CD4-positive, alpha-beta T cell (primary cell): ENCODE measurements at places on chromosomes 6 and 20.

DNA sequence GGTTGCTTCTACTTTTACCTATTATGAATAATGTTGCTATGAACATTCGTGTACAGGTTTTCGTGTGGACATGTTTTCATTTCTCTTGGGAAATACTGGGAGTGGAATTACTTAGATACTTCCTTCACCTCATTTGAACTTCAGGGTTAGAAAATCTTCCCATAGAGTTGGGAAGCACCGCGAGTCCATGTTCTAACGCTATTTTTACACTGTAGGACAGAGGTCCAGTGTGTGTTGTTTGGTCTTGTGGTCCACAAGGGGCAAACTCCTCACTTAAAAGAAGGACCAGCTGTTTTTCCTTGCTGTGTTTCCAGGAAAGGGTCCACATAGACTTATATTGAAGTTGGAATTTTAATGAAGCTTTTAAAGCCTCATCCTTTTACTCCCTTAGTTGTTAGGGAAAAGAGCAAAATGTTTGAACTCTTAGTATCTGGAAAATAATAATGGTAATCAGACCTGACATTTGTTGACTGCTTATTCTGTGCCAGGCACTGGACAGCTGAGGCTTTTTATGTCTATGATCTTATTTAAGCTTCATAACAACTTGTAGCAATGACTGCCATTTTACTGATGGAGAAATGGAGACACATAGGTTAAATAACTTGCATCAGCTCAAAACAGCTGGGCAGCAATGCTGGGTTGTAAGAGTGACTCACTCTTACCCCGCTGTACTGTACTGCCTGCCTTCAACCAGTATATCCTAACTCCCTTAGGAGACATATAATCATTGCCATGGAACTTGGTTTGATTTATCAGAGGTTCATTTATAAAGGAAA lies 52.0 kb downstream of the CDC5L start:
- no peak for DNase-seq

DNA sequence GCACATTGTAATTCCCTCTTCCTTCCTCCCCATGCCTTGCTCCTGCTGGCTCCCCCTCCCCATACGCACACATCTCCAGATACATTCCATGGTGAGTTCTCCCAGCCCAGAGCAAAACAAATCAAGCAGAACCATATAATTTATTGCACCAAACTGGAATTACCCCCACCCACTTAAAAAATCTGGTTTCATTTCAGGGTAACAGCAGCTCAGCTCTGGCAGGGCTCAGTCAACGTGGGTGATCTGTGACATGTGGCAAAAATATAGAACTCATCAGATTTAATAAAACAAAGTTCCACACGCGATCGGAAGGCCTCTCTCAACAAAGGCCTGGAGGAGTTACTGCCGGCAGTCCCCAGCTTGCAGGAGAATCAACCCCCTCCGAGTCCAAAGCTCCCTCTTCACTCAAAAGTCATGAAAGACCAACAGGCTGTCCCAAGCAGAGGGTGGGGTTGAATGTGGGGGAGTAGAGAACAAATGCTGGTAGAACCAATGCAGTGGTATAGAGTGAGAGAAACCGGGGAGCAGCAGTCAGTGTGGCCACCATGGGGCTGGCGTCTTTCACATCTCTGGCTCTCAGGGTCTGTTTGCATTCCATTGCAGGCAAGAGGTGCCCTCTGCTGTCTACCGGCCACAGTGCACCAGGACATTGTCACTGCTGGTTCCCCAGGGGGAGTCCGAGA lies 323.3 kb upstream of the NT5E start:
- DNase-seq, result no peak

- peak; percentile 70 for DNase-seq
These were observed 630 bp downstream of the LIME1 start for GRCh38 chr20:63736893-63737694.

DNA sequence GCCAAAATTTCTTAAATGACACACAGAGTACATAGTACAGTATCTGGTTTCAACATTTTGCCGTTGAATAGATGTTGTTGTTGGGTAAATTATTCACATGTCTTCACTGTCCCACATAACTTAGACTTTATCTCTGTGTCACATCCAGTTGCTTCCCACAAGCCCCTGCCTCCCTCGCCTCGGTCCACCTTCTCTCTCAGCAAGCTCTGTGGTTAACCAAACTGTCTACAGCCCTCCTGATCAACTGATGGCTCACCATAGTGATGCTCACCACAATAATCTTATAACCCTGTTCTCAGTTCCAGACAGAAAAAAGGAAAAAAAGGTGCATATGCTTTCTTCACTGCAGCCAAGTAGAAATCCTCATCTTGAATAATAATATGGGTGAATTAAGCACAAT lies 23.0 kb downstream of the IL17F start:
- DNase-seq, result no peak

GRCh38 chr6:36340618-36341454 lies 4.1 kb upstream of the BNIP5 start:
- peak; percentile 62 for DNase-seq

GRCh38 chr6:20644667-20645370 lies 110.6 kb downstream of the CDKAL1 start:
- DNase-seq, result no peak

- DNase-seq, result no peak
These were observed 235.0 kb downstream of the CDC5L start for GRCh38 chr6:44622555-44622954.

- no peak for DNase-seq
These were observed 154.1 kb upstream of the MYLIP start for GRCh38 chr6:15974817-15975216.

- no peak for DNase-seq
These were observed 247.9 kb downstream of the CDH4 start for GRCh38 chr20:61499859-61500554.

GRCh38 chr6:73024598-73024997 lies 200.7 kb downstream of the KHDC1L start:
- DNase-seq, result no peak

DNA sequence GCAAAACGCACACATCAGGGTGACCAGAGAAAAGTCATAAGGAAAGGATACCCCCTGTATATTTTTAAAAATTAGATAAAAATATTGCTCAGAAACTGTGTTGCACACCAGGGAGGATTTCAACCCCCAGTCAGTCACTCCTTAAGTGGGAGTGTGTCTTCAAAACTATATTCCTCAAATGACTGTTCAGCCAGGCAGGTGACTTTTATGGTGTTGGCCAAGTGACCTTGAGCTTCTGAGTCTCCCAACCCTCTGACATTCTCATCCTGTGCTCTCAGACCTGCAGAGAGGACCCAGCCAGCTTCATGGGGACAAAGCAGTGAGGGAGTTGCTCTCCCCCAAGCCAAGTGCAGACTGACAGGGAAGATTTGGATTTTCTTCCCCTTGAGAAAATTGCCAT lies 311.9 kb upstream of the JARID2 start:
- DNase-seq, result no peak

- DNase-seq, result no peak
These were observed 8.7 kb downstream of the NUDT3 start for GRCh38 chr6:34383656-34384320.

GRCh38 chr20:40291493-40292135 lies 397.4 kb downstream of the MAFB start:
- DNase-seq, result no peak

DNA sequence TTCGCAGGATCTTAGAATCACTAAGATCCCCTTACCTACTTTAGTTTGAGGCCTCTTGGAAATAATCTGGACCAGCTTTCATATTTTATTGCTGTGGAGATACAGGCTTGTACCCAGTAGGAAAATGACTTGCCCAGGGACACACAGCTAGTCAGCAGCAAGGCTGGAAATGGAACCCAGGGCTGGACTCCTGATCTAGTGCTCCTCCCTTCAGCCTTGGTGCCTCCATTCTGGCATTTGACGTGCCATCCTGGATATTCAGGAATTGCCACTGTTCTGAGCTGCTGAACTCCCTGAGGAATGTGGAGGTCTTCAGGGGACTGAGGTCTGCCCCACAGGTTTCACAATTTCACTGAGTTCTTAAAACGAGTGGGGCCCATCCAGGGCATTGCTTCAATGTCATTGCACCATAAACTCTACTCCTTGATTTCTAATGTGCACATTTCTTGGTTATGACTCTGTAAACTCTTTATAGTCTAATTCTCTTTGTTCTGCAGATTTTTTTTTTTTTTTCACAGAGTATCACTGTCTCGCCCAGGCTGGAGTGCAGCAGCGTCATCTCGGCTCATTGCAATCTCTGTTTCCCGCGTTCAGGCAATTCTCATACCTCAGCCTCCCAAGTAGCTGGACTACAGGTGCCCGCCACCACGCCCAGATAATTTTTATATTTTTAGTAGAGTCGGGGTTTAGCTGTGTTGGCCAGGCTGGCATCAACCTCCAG lies 26.7 kb upstream of the CDKN1A start:
- DNase-seq, result no peak

DNA sequence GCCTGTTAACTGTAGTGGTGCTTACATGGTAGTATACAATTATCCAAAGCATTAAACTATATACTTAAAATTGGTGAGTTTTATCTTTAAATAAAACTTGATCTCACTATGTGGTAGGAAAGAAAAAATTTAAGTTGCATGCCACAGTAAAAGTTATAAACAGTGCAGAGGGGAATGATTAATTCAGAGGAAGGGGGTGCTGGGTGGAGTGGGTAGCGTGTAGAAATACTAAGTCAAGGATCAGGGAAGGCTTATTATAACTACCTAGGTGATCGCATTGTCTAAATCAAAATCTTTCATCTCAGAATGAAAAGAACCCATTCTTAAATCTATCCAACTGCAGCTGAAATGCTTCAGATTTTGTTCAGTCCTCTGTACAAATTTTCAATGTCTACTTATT lies 428.3 kb downstream of the ADGRB3 start:
- no peak for DNase-seq

DNA sequence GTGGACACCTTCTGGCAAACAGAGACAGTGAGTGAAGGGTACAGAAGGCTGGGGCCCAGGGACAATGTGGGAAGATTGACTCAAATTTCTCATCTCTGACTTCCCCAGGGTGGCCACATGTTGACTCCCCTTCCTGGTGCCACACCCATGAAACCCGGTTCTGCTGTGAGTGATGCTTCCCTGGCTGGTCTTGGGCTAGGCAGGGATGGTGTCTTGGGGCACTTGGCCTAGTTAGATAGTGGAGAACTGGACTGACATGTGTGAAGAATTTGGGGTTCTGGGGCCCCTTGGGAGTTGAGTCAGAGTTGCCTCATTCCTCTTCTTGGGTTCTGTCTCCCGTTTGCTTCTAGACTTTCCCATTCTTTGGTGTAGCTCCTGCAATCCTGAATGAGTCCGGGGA lies 34.2 kb downstream of the GSS start:
- DNase-seq, result no peak

- DNase-seq, result no peak
These were observed 347.1 kb downstream of the GRIK2 start for GRCh38 chr6:101740631-101741030.

DNA sequence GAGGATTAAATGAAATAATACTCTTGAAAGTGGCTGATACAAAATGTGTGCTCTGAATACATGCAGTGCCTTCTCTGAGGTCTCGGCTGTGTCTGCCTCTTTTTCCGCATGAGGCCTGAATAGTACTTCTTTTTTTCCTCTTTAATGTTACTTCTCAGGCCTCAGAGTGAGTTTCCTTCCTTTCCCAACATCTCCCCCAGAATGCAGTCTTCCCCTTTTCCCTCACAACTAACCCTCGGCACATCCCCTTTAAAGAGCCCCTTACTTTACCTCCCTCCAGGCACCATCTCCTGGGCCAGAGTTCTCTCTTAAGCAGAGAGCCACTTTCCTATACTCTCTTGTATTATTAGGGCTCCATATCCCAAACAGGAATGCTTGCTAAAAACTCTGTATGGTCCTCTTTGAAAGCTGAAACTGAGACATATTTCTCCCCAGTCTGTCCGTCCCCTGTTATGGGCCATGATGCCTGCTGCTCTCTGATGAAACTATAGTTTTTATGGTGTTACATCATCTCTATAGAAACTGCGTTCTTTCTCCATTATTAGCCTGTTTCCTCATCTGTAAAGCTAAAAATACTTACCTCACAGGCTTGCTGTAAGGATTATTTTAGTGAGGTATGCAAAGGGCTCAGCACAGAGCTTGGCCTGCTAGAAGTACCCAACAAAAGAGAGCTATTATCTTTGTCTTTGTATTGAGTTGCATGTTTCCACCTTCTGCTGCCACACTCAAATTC lies 2.3 kb downstream of the PLAGL2 start:
- no peak for DNase-seq

DNA sequence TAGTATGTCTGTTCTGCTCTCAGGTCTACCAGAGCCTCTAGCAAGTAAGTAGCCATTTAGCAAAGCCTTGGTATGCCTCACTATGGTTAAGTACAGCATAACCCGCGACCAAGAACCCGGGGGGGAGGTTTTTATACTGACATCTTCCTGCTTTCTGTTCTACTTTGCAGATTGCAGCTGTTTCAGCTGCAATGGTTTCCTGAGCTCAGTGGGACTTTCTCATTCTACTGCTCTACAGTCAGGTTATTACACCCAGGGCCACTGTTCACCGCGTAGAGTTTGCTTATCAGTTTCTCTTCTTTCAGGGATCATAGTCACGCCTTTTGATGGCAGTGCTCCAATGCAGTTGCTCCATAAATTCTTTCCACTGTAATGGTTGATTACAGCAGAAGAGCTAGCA lies 631.3 kb downstream of the TFAP2A start:
- DNase-seq, result no peak

DNA sequence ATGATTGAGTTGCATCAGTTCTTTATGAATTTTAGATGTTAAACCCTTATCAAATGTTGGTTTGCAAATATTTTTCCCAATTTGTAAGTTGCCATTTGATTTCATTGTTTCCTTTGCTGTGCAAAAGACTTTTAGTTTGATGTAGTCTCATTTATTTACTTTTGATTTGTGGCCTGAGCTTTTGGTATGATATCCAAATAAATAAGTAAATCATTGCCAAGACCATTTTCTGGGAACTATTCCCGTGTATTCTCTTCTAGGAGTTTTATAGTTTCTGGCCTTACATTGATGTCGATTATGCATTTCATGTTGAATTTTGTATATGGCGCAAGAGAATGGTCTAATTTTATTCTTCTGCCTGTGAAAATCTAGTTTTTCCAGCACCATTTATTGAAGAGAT lies 13.4 kb downstream of the AIG1 start:
- DNase-seq, result no peak

DNA sequence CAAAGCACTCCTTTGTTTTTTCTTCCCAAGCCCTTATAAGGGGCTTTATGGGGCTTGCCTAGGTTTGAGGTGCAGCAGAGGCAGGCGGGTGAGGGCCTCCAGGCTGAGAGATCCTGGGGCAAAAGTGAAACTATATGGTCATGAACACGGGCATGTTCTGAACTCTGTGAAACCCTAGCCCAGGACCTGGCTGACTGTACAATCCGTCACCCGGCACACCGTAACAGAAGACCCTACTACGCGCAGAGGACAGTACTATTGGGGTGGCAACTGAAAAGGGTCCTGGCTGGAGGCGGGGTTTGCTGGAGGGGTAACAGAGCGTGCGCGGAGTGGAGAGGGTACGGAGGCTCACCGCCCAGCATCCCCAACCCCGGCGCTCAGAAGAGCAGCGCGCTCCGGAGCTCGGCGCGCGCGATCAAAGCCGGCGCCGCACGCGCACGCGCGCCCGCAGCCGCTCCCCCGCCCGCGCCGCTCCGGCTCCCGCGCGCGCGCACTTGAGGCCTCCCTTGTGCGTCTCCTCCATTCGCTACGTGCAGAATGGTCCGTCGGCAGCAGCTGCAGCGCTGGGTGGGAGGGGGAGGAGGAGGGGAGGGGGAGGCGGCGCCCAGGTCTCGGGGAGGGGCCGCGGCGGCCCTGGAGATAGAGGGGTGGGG lies 54.2 kb downstream of the MRPL14 start:
- peak; percentile 92 for DNase-seq
